Activated T-cell treated with anti-CD3 and anti-CD28 coated beads for 1 hour (primary cell): ENCODE measurements at places on chromosomes 16 and 17.

GRCh38 chr17:57419940-57420550 is 163.7 kb downstream of the MSI2 start:
- no peak for DNase-seq

DNA sequence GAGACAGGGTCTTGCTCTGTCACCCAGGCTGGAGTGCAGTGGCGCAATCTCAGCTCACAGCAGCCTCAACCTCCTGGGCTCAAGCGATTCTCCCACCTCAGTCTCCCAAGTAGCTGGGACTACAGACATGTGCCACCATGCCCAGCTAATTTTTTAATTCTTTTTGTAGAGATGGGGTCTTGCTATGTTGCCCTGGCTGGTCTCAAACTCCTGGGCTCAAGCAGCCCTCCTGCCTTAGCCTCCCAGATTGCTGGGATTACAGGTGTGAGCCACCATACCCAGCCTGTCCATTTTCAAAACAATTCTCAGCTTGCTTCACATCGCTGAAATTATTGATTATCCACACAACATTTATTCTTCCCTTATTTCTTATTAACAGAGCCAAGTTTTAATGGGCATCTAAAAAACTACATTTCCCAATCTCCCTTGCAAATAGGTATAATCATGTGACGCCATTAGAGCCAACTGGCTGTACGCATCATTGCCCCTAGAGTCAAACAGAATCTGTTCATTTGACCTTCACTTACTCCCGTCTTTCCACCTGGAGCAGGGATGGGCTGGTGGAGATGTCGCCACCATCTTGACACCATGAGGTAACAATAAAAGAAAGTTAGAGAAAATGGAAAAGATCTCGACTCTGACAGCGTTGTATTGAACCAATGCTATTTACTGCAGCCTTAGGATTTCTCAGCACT is 148.0 kb upstream of the FOXF1 start:
- no peak for DNase-seq

DNA sequence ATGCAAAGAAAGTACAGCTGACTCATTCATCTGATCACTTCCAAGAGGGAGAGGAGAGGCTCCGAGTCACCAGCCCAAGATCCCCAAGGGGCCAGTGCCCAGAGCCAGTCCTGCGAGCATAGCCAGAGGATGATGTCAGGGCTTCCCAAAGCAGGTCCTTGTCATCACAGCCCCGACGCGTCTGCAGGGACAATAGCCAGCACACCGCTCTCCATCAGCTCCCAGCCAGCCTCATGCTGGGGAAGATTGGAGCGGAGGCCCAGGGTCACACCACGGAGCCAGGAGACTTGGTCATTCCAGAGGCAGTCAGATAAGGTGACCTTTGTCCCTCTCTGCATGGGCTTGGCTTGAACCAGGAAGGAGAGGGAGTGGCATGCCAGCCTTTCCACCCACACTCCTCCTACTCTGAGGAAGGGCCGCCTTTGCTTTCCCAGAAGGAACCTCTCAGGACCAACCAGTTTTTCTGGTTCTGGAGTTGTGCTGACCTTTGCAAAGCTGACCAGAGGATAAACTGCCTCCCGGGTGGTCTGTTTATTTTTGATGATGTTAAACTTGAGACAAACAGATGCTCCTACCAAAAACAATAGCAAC is 58.3 kb upstream of the ARHGAP44 start:
- no peak for DNase-seq

- no peak for DNase-seq
Measured at GRCh38 chr17:8121681-8122421, 2.1 kb downstream of the HES7 start.

DNA sequence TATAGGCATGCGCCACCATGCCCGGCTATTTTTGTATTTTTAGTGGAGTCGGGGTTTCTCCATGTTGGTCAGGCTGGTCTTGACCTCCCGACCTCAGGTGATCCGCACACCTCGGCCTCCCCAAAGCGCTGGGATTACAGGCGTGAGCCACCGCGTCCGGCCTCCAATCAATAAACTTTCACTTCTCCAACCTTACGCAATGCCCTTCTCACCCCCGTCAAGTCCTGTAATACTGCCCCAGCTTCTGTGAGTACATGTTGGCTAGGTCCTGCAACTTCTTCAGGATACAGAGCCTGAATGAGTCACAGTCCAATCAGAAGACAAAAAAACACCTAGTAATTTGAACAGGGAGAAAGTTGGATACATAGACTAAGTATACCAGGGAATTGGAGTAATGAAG is 47.1 kb upstream of the PHOSPHO1 start:
- no peak for DNase-seq

GRCh38 chr17:16211590-16211989 is 3.7 kb downstream of the NCOR1 start:
- DNase-seq: no peak

- DNase-seq: no peak
Measured at GRCh38 chr17:66945147-66945835, 19.2 kb upstream of the CACNG4 start.

DNA sequence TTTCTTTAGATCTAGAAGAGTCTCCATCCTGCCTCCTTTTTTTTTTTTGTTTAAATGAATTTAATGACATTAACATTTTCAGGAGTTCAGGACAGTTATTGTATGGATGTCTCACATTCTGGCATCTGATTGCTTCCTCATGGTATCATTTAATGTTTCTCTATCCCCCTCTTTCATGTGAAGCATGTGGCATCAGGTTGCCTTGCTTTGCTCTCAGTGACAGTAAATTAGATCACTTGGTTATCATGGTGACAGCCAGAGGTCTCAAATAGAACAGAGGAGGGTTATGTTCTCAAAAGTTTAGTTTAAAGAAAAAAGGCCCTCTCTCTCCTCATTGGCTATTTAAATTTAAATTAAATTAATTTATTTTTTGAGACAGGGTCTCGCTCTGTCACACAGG is 74.1 kb downstream of the WWP2 start:
- DNase-seq: no peak

- no peak for DNase-seq
Measured at GRCh38 chr17:40171750-40172149, 5.5 kb upstream of the RAPGEFL1 start.

- DNase-seq: no peak
Measured at GRCh38 chr17:50106393-50107131, 11.4 kb downstream of the PDK2 start.

- DNase-seq: no peak
Measured at GRCh38 chr16:56667581-56668571, at the start of gene MT1G. TSS of gene MT1G (minus strand) at chr16:56668065. CDS start at chr16:56667993, 72 bp downstream.

DNA sequence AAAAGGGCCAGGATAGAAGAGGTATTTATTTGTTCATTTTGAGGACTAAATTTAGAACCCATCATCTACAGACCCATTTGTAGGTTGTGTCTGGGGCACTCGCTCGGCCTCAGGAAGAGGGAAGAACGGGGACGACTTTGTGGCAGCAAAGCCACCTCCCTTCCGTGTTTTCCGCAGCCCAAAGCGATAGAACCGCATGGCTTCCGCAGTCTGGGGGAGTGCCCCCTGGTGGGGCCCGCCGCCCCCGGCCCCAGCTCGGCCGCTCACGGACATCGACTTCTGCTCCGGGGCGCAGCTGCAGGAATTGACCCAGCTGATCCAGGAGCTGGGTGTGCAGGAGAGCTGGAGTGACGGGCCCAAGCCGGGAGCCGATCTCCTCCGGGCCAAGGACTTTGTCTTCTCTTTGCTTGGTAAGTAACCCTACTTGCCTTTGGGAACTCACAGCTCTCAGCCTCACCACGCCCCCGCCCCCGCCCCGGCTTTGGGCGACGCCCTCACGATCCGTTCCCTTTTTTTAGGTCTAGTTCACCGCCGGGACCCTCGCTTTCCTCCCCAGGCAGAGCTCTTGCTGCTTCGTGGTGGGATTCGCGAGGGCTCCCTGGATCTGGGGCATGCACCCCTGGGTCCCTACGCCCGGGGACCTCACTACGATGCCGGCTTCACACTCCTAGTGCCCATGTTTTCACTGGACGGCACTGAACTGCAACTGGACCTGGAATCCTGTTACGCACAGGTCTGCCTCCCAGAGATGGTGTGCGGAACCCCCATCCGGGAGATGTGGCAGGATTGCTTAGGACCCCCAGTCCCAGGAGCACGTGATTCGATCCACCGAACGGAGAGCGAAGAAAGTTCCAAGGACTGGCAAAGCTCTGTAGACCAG is 681 bp downstream of the TMEM102 start:
- DNase-seq: peak; percentile 36

- no peak for DNase-seq
Measured at GRCh38 chr17:16943541-16944333, 28.2 kb downstream of the TNFRSF13B start.

- DNase-seq: no peak
Measured at GRCh38 chr16:51156807-51157200, 5.7 kb upstream of the SALL1 start.

DNA sequence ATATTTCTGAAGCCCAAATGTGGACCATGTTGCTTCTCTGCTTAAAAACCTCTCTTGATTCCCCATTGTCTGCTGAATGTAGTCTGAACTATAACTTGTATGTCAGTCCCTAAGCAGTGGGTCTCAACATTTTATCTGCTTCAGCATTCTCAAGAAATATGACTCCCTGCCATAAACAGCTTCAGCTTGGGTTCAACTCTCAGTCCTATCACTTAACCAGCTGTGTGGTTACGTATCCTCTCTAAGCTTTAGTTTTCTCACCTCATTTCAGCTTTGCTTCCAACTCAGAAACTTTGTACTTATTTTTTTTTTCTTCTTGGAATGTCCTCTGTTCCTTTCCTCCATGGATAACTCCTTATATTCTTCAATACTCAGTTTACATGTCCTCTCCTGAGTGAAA is 4.6 kb upstream of the DDX52 start:
- no peak for DNase-seq

DNA sequence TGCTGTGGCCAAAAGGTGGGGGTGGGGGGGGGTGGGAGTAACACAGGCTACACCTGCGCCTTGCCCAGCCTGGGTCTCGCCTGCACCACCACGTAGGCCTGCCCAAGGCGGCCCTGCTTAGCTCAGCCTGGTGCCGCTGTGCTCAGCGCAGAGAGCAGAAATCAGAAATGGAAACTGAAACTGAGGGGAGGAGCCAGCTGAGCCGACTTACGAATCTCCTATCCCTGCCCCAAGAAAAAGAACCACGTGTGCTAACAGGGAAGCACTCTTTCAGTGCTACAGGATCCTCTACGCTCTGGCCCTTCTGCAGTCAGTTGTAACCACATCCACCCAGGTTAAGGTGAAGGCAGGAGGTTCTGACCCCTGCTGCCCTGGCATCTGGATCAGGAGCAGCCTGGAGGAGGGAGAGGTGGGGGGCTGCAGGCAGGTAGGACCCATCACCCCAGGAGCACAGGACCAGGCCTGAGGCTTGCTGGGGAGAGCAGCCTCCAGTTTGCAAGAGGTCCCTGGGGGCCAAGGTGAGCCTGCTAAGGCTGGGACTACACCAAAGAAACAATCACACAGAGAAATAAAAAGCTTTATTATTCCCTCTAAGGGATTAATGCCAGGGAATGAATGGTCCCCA is at the start of gene DHX58:
Gene DHX58, minus strand, starts transcription at position 163 of the 625 bp plus-strand sequence. CDS start 822 bp downstream, outside the sequence.
- DNase-seq: peak; percentile 54

DNA sequence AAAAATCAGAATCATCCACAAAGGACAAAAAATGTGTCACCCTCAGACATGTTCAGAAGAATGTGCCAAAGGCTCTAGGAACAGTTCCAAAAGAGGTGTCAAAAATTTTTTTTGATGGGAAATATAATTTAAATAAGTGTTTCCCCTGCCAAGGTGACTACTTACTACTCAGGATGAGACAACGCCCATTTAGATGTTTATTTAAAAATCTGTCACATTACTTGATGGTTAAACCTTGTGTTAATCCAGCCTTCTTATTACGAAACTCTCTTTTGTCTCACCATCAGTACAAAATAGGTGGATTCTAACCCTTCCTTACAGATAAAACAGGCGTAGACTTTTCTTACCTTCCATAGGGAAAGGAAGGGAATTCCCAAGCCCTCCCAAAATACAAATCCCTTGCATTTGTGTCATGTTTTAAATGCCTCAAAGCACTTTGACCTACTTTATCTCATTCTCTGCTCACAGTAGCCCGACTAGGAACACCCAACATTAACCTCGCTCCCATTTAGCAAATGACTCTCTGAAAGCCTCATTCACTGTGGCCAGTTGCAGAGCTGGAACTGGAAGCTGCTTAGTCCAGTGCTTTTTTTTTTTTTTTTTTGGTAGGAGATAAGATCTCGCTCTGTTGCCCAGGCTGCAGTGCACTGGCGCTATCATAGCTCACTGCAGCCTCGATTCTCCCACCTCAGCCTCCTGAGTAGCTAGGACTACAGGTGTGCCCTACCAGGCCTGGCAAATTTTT is 5.8 kb upstream of the GNA13 start:
- DNase-seq: no peak
